ENCODE measurements at places on chromosomes 11 and 22.

GRCh38 chr11:69700278-69701140 lies 3.3 kb downstream of the FGF19 start:
- DNase-seq, result no peak

- no peak for DNase-seq
Observed at GRCh38 chr11:65821107-65821506, 12.7 kb upstream of the SNX32 start.

- DNase-seq, result no peak
Observed at GRCh38 chr11:60485987-60486386, 6.6 kb upstream of the MS4A12 start.

GRCh38 chr22:18075720-18076497 lies 1.9 kb upstream of the PEX26 start:
- no peak for DNase-seq

GRCh38 chr22:49779211-49779610 lies 48.5 kb downstream of the BRD1 start:
- no peak for DNase-seq

DNA sequence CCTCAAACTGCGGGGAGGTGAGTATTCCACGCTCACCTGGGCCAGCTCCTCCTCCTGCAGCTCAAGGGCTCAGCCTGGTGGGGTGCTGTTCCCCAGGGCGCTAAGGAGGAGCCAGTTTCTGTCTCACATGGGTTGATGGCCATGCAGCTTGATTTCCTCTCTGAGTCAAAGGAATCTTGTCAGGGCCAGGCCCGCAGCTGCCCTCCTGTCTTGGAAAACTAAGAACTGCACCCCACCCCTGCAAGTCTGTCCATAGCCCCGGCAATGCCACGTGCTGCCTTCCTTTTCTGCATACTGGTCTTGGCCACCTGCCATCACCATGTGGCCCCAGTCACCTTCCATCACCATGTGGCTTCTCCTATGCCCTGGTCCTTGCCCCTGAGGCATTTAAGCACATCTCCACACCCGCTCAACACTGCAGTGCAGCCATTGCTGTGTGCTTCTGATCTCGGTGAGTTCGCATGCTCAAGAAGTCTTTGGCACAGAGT lies 35.2 kb upstream of the CLDN5 start:
- no peak for DNase-seq

GRCh38 chr11:78642979-78643675 lies 68.5 kb upstream of the NARS2 start:
- no peak for DNase-seq

- no peak for DNase-seq
Observed at GRCh38 chr22:45429424-45429823, 15.9 kb downstream of the RIBC2 start.

- no peak for DNase-seq
Observed at GRCh38 chr11:107043242-107044006, 25.1 kb upstream of the GUCY1A2 start.

GRCh38 chr11:116694349-116694725 lies 78.5 kb downstream of the BUD13 start:
- no peak for DNase-seq

DNA sequence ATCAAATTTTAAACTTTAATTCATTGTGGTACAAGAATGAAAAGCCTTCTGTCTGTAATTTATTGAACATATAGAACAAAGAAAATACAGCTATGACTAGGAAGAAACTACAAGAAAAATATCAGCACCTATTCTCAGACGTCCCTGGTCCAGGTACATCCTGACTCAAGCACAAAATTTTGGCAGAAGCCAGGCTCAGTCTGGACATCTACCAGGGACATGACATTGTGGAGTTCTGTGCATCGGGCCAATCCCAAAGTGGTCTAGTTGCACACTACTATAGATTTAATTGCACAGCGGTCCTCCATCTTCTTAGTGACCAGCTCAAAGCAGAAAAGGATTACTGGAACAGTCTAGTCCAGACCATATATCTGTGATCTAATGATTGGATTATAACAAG lies 15.7 kb upstream of the CD59 start:
- DNase-seq, result no peak

GRCh38 chr11:62400760-62401159 lies 18.1 kb upstream of the SCGB1A1 start:
- DNase-seq, result no peak

DNA sequence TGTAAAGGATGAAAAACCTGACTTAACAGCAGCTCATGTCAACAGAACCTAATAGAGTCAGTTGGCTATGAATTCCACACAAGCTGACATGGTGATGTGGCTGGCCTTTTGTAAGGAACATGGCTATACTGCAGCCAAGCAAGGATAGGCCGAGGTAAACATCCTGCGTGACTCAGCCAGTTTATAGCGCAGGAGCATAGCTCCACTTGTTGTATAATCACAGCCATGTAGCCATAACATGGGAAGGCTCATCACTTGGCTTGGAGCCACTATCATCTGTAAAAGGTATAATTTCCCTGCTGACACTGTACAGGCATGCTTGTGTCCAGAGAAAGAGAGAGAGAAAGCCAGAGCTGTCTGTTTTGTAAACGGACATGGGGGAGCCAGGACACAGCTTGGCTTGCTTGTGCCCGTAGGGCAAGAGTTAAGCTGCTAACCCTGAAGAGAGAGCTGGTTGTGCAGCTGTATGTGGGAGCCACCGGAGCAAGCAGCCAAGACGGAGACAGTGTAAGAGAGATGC lies 104.4 kb upstream of the PLET1 start:
- no peak for DNase-seq

DNA sequence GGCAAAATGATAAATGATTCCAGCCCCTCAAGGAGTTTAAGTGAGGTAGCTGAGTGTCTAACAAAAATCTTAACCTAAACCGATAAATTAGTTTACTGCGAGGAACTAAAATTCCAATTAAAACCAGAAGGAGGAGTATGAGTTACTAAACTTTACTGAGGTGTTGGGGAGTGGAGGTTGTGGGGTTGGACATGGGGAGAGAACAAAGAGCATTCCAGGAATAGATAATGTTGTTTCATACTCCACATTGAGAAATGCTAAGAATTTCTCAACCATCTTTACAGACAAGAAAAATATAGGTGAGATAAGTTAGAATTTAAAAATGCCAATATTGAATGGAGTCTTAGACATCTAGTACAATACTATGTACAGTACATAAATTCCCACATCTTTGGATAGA lies 488.6 kb downstream of the METTL15 start:
- no peak for DNase-seq

GRCh38 chr11:12092714-12093113 lies 17.7 kb upstream of the MICAL2 start:
- no peak for DNase-seq

DNA sequence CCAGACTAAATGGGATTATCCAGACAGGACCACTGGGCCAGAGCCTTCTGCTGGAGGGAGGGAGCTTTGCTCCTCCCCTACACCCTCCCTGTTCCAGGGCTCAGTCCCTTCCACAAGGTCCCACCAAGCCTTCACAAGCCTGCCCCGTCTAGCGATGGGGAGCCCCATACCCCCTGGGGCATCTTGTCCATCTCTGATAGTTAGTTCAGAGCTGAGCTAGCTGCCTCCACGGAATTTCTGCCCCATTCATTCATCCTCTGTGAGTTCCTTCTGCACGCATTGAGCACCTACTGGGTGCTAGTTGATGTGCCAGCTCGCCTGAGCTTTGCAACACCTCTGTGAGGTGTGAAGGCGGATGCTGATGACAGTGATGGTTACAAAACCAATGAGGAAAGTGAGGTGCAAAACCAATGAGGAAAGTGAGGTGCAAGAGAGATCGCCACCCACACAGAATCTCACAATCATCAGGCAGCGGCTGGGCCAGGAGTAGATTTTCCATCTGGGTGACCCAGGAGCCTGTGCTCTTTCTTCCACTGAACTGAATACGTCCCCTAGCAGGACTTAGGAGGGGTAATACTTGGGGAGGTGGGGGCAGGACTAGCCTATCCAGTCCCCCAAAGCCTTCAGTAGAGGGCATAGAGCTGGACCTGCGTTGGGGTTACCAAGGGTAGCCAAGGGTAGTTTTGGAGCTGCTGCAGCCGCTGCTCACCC lies 21.5 kb upstream of the CBX7 start:
- DNase-seq, result no peak

- no peak for DNase-seq
Observed at GRCh38 chr11:72627594-72628281, 46.5 kb downstream of the PDE2A start.

DNA sequence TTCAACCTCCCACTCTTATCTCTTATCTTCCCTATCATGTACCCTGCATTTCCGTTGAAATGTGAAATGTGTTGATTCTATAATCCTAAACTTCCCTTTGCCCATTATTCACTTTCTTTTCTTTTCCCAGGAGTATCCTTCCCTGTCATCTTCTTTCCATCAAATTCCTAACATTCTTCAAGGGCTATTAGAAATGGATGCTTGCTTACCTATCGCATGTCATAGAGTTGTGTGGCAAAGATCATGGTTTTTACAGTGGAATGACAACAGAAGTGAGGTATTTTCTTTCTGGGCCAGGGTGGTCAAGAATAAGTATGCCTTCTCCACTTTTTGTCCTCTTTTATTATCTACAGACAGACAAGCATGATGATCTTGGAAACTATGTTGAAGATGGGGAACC lies 124.4 kb upstream of the SLC5A12 start:
- DNase-seq, result no peak

GRCh38 chr11:64011371-64011770 lies 24.4 kb upstream of the FLRT1 start:
- no peak for DNase-seq

DNA sequence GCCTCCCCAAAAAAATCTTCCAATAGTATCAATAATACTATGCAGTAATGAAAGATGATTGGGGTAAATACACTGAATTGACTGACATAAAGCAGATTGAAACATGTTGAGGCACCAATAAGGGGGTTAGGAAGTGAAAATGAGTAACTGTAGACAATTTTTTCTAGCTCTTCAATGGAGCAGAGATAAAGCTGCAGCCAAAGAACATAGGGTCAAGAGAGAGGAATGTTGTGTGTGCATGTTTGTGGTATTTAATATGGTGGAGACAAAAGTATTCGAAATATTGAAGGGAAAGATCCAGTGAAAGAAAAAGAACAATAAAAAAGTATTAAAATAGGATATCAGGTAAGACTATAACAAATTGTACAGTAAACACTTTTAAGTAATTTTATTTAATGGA lies 450.0 kb upstream of the CCDC179 start:
- no peak for DNase-seq

- no peak for DNase-seq
Observed at GRCh38 chr11:1337647-1338007, 28.2 kb upstream of the TOLLIP start.

GRCh38 chr11:13094930-13095687 lies 86.0 kb downstream of the RASSF10 start:
- DNase-seq, result no peak
